Heart left ventricle (tissue), 16 donors: ENCODE measurements at places on chromosomes 2 and 18. TPM values are rescaled to one million over a fixed set of nuclear protein-coding genes. Genes with fewer than 3 reads are reported as not detected.

GRCh38 chr2:46506131-46506706 lies 26.9 kb downstream of the TMEM247 start:
- H3K27me3 ChIP-seq: no peaks in the 10 kb centered on the region
- no peaks in the 10 kb centered on the region for H3K4me1 ChIP-seq
- H3K36me3 ChIP-seq: no peaks in the 10 kb centered on the region
- DNase-seq: no peak
- H3K27ac ChIP-seq: no peak overlapping the region

SP100 gene
- 106 TPM for total RNA-seq

- H3K36me3 ChIP-seq: no peaks in the 10 kb centered on the region
- no peak overlapping the region for H3K27ac ChIP-seq
- no peak for DNase-seq
These were observed 773.7 kb downstream of the TSN start for GRCh38 chr2:122528958-122529705.

GBX2 gene
- not detected for total RNA-seq

UCN gene
- 2.5 TPM for total RNA-seq

DNA sequence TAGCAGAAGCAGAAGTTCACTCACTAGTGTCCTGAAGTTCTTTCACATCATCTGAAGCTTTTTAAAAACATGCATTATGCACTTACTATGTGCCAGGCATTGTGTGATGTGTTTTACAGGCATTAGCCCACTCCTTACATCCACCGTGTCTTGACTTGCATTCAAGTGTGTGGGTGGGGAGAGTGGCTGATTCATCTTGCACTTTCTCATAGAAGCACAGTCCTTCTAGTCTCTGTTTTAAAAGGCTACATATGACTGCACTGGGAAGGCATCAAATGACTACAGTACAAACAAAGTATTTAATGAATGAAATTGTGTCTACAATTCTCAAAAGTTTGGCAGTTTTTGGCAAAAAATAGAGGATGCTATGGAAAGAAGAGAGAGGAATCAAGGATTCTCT lies 21.6 kb upstream of the DSC3 start:
- peaks cover 15% of the 10 kb centered on the region for H3K36me3 ChIP-seq
- no peaks in the 10 kb centered on the region for H3K4me1 ChIP-seq
- H3K4me3 ChIP-seq: no peak overlapping the region
- no peak overlapping the region for H3K27ac ChIP-seq
- no peak for DNase-seq

- H3K27me3 ChIP-seq: no peaks in the 10 kb centered on the region
- no peaks in the 10 kb centered on the region for H3K36me3 ChIP-seq
- no peak for DNase-seq
- H3K4me1 ChIP-seq: no peaks in the 10 kb centered on the region
- H3K27ac ChIP-seq: no peak overlapping the region
These were observed 154.4 kb downstream of the FMNL2 start for GRCh38 chr2:152489364-152489763.

DNA sequence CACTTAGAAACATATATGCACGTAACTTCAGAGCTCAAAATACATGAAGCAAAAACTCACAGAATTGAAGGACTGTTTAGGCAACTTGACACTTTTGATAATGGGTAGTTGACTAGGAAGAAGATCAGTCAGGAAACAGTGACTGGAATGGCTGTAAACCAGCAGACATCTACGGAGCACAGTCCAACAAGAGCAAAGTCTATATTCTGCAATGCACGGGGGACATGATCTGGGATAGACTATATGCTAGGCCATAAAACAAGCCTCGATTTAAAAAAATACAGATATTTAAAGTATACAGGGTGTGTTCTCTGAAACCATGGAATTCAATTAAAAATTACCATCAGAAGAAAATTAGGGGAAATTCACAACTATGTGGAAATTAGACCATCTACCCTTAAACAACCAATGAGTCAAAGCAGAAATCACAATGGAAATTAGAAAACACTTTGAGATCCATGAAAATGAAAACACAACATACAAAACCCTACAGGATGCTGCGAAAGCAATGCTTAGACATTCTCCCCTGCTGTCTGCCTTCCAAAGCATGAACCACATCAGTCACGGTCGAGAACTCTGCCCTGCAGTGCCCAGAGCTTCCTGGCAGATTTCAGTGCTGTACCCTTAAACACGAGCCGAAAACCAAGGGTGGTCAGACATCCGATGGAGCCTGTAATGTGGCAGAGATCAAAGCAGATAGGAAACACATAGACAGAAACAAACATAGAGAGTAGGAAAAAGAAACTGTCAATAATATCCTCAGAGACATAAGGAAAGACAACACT lies 651.9 kb upstream of the HS6ST1 start:
- no peak for DNase-seq
- no peaks in the 10 kb centered on the region for H3K36me3 ChIP-seq
- no peak overlapping the region for H3K27ac ChIP-seq
- H3K27me3 ChIP-seq: no peaks in the 10 kb centered on the region
- H3K4me1 ChIP-seq: no peaks in the 10 kb centered on the region

DNA sequence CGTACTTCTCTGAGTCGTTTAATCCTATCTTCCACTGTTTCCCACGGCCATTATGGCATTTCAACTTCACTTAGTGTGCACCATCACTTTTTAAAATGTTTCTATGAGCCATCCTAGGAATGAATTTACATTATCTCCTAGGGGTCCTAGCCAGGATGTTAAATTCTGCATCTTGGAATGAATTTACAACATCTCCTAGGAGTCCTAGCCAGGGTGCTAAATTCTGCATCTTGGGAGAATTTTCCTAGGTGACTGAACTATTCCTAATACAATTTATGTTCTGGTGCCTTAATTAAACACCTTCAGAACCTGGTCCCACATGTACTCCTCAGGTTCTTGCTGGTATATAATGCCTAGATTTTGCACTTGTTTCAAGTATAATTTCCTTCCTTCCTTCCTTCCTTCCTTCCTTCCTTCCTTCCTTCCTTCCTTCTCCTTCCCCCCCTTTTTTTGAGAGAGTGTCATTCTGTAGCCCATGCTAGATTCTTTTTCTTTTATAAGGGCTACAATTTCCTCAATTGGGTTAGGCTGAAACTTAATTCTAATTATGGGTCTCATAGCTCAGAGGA lies 72.1 kb downstream of the TBR1 start:
- no peak overlapping the region for H3K4me3 ChIP-seq
- no peaks in the 10 kb centered on the region for H3K36me3 ChIP-seq
- H3K27ac ChIP-seq: no peak overlapping the region
- no peaks in the 10 kb centered on the region for H3K4me1 ChIP-seq
- no peaks in the 10 kb centered on the region for H3K27me3 ChIP-seq

CASP10 gene
- 10.2 TPM for total RNA-seq

DNA sequence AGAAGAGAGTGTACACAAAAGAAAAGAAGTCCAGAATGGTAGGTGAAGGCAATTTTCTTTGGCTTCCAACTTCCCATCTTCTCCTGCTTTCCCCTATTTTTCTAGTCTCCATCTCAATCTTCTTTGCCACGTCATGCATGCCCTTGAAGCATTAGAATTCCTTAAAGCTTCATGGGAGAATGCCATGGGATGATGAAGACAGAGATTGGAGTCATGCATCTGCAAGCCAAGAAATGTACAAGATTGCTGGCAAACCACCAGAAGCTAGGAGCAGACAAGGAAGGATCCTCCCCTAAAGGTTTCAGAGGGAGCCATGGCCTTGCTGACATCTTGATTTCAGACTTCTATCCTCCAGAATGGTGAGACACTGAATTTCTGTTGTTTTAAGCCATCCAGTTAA lies 305.9 kb downstream of the HRH4 start:
- no peaks in the 10 kb centered on the region for H3K4me1 ChIP-seq
- H3K4me3 ChIP-seq: no peak overlapping the region
- H3K27ac ChIP-seq: no peak overlapping the region
- no peak for DNase-seq
- no peaks in the 10 kb centered on the region for H3K27me3 ChIP-seq

C2orf78 gene
- not detected for total RNA-seq

DNA sequence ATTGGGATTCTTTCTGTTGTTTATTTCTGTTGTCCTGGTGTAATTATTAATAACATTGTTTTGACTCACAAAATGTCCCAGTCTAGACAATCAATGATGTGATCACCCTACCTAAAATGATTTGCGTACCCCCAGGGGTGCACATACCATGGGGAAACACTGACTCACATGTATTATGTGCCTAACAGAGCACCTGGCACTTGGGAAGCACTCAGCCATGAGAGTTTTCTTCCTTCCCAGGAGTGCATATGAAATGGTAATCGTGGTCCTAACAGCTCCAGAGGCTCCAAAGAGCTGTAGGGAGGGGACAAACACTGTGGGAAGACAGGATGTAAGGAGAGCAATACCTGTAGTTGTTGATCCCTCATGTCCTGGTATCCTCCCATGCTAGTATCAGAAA lies 187.8 kb upstream of the ERBB4 start:
- no peak for DNase-seq
- H3K36me3 ChIP-seq: no peaks in the 10 kb centered on the region
- H3K27ac ChIP-seq: no peak overlapping the region
- H3K4me3 ChIP-seq: no peak overlapping the region
- no peaks in the 10 kb centered on the region for H3K4me1 ChIP-seq

DNA sequence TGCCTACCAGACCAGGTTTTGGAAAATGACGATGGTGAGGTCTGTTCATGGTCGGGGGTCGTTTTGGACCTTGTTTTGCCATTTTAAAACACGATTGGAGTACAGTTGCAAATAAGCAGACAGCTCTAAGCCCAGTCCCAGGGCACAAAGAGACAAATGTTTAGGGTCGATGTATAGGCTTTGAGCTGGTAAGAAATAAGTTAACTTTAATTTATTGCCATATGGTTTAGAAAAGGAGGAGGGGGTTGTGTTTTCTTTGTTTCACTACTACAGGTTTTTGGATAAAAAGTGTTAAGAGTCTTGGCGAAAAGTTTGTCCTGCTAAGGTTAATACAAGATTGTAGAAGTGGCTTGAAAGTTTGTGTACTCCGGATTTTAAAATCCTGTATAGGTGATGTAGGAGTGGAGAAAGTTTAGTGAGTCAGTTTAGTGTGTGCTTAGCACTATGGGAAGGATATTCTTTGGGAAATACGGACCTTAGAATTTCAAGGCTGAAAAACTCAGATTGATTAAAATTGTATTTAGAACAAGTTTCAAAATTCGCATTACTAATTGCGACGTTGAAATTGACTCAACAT lies 1.3 kb downstream of the KCMF1 start:
- H3K27me3 ChIP-seq: no peaks in the 10 kb centered on the region
- H3K4me1 ChIP-seq: peaks cover 50% of the 10 kb centered on the region
- peak overlapping the region; percentile 74 for H3K4me3 ChIP-seq
- peaks cover 5% of the 10 kb centered on the region for H3K36me3 ChIP-seq

CHRNG gene
- not detected for total RNA-seq

CD207 gene
- total RNA-seq: not detected

BCS1L gene
- 53.2 TPM for total RNA-seq

CRYGD gene
- total RNA-seq: not detected
